Heart left ventricle (tissue), 16 donors: ENCODE measurements at places on chromosomes 3 and 15. TPM values are rescaled to one million over a fixed set of nuclear protein-coding genes. Genes with fewer than 3 reads are reported as not detected.

Gene ESYT3
- total RNA-seq: 2.0 TPM

Gene CCR4
- total RNA-seq: not detected

Gene C3orf49
- total RNA-seq: not detected

Gene FBXL2
- 1.8 TPM for total RNA-seq

Gene MYRIP
- total RNA-seq: 0.53 TPM

Gene EPHB1
- total RNA-seq: 2.2 TPM
